ENCODE measurements at places on chromosomes 16 and 17. TPM values are rescaled to one million over a fixed set of nuclear protein-coding genes. Genes with fewer than 3 reads are reported as not detected.

- DNase-seq = no peak
Measured at GRCh38 chr17:4600563-4600962, 16.2 kb downstream of the SMTNL2 start.

- DNase-seq = peak; percentile 71
Measured at GRCh38 chr17:67615011-67615561, 102.7 kb upstream of the NOL11 start.

DNA sequence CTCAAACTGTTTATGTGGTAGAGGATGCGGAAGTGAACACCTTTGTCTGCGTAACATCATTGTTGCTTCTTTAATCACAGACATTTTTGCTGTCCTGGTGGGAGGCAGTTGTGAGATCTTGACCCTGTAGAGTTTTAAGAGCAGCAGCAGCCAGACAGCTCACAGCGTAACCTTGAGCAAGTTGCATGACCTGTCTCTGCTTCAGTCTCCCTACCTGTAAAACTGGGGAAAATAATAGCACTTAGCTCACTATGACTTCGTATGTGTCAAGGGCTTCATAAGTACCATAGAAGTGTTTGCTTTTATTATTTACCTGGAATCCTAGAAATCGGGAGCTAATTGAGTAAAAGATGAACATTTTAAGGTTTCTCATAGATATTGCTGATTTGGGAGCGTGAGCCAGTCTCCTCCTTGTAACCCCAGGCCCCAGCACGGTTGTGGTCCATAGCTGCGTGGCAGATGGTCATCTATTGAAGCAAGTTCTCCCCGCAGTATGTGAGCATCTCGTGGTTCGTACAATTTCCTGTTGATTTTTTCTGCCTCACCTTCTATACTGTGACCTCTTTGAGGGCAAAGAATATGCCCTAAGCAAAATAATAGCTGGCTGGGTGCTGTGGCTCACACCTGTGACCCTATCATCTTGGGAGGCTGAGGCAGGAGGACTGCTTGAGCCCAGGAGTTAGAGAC is 34.4 kb downstream of the GPRC5B start:
- DNase-seq = no peak

GRCh38 chr16:22186517-22186916 is 19.6 kb upstream of the EEF2K start:
- DNase-seq = no peak

The CCDC200 gene
- total RNA-seq = 0.55 TPM

- DNase-seq = no peak
Measured at GRCh38 chr17:68973098-68973846, 18.1 kb upstream of the ABCA8 start.

The PRPSAP1 gene
- total RNA-seq = 72.3 TPM

DNA sequence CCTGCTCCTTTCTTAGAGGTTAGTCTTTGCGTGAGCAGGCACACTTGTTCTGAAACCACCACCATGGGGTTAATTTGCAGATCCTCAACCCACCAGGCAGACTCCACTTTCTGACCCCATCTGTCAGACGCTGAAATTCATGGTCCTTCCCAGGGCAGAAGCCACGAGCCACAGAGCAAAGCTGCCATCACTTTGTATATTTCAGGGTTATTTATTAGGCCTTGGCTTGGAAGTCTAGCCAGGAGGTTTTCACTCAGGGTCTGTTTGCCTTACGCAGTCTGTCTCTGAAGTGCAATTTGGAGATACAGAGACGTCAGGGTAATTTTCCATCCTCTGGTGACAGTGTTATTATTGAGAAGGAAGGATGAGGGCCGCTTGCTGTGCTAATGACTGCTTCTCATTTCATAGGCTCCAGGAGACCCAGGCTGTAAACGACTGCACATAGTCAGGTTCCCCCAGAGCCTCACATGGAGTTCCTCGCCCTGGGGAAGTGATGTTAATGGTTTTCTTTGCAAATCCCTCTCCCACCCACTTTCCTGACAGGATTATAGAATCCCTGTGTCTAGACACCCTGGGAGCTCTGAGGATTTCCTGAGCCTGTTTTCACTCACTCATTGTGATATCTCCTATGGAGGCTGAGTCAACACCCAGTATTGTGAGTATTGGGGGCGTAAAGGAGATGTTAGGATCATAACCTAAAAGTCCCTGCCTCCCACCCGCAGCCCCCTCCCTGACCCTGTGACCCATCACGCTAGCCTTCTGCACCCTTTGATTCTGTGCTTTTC is 269.0 kb downstream of the ABCC12 start:
- peak; percentile 94 for DNase-seq

The CLEC19A gene
- total RNA-seq = 0.99 TPM

GRCh38 chr16:56282451-56282850 is 91.2 kb downstream of the GNAO1 start:
- no peak for DNase-seq

GRCh38 chr16:58589326-58589905 is 40.2 kb downstream of the CNOT1 start:
- no peak for DNase-seq

The ZACN gene
- not detected for total RNA-seq

GRCh38 chr17:35235289-35235688 is 7.6 kb upstream of the SLFN5 start:
- no peak for DNase-seq

DNA sequence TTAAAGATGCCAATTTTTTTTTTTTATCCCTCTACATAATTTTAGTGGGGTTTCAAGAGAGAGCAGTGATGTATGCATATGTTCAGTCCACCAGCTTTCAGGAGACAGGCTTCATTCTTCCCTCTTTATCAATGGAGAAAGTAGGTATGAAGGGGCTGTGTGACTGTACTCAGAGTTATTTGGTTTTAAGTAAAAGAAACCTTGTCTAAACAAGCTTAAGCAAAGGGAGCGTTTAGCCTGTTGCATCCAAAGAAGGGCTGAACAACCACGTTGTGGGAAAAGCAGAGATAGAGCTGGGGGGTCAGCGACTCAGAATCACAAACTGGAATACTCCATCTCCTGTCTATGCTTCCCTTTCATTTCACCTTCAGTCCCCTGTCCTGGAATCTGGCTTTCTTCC is 50.4 kb upstream of the HAS3 start:
- DNase-seq = no peak

The MPP3 gene
- 30.2 TPM for total RNA-seq

The FLII gene
- total RNA-seq = 77.4 TPM

The EVPLL gene
- total RNA-seq = not detected

DNA sequence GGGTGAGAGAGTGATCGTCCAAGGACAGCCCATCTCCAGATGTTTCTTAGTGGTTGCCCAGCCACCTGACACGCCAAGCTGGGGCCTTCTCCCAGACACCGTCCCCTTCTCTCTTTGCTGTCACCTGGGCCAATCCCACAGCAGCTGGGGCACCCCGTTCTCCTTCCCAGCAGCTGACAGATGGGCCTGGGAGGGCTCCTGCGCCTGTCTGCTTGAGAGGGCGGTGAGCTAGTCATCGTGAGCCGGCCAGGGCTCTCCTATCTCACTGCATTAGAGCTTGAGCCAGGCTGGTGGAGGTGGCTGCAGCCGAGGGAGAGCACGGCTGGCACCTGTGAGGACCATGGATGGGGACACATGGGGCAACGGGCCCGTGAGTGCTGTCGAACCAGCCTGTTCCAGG is 41.2 kb downstream of the RAB11FIP3 start:
- DNase-seq = no peak

DNA sequence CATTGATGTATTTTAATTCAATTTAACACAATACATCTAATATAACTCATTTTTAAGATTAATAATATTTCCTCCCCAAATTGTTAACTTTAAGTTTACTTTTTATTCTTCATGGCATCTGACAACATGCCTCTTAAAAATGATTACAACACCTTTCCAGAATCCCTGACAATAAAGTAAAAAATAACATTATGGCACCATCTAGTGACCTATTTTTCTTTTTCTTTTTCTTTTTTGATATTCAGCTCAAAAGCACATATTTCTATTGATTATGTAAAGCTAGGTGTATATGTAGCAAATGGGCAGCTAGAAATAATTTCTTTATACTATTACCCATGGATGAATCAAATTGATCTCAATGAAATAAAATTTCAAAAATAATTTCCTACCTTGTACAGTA is 834.3 kb upstream of the CDH8 start:
- peak; percentile 28 for DNase-seq

- no peak for DNase-seq
Measured at GRCh38 chr17:29587591-29587990, 1.9 kb downstream of the GIT1 start.

DNA sequence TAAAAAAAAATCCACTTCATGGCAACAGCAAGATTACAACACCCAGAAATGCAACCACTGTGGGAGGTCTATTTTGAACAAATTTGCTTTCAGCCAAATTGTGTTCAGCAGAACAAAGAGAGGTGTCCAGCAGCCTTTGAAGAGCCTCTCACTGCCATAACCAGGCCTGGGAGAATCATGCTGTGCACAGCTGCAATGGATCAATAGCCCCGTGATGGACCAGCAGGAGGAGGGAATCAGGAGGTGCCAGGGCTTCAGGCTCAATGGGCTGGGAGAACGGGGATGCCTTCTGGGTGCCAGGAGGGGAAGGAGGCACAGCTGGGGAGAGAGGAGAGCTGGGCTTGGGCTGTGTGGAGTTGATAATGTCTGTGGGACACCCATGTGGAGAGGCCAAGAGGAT is 366.2 kb upstream of the EEF2KMT start:
- no peak for DNase-seq

GRCh38 chr17:17612085-17613022 is 20.8 kb upstream of the PEMT start:
- no peak for DNase-seq

The COIL gene
- total RNA-seq = 21.0 TPM

- no peak for DNase-seq
Measured at GRCh38 chr17:57915544-57915943, 39.7 kb downstream of the CUEDC1 start.

GRCh38 chr16:17134586-17134985 is 336.2 kb downstream of the XYLT1 start:
- no peak for DNase-seq

DNA sequence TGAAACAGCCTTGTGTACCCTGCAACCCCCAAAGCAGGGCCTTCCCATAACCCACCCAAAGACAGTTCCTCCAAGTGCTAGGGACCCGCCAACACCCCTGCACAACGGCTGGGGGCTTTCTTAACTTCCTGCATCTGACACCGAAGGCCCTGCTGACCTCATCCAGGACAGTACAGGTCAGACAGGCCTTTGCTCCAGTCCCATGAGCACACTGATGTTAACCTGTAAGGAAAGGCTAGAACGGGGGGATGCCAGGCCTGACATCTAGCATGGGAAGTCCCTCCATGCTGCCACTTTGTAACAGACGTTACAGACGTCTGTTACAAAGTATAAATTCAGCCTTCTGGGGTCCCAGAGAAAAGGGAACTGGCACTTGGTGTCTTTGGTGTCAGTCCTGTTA is 369.1 kb downstream of the CPPED1 start:
- DNase-seq = no peak

- DNase-seq = no peak
Measured at GRCh38 chr16:1488619-1489018, at the start of gene PTX4. Gene PTX4 (minus strand): TSS chr16:1488944. CDS start chr16:1488909, 35 bp downstream.

The HNF1B gene
- not detected for total RNA-seq

- DNase-seq = no peak
Measured at GRCh38 chr17:14276535-14277250, 24.2 kb upstream of the HS3ST3B1 start.

GRCh38 chr16:4604401-4604800 is 10.3 kb downstream of the UBALD1 start:
- no peak for DNase-seq

The NAGS gene
- total RNA-seq = 3.5 TPM

The CXCL16 gene
- total RNA-seq = 8.0 TPM

DNA sequence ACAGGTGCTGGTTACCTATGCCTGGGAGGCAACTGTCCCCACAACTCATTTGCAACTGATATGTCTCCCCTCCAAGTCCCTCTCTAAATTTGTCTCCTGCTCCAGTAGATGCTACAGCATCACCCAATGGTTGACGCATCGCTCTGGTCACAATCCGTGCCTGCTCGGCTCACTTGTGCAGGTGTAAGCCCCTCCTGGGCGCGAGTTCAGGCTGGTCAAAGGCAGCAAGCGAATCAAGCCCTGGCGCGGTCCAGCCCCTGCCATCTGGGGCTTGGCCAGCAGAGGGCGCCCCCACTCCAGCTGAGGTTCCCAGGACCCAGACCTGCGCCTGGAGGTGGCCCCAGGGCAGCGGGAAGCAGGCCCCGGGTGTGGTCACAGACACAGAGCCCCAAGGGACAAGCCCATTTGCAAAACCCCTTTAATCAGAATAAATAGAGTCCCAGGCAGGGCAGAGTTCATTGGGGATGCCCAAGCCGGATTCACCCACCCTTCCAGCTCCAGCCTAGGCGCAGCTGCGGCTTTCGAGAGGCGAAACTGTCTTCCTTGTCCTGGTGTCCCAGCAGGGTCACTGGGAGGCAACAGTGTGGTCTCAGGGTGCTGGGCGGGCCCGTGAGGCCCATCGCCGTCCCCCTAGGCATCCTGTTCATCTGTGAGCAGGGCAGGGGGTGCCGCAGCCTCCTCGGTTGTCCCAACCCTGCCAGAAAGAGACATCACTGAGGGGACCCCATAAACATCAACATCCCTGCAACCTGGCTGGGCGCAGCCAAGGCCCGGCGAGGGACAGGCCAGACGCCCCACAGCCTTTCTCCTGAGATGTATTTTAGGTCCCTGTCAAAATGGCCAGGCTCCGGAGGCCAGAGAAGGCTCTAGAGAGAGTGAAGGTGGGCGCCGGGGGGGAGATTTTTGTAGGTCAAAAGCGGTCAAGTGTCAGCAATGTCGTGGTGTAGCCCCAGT is 15.8 kb downstream of the TMC6 start:
- peak; percentile 69 for DNase-seq

DNA sequence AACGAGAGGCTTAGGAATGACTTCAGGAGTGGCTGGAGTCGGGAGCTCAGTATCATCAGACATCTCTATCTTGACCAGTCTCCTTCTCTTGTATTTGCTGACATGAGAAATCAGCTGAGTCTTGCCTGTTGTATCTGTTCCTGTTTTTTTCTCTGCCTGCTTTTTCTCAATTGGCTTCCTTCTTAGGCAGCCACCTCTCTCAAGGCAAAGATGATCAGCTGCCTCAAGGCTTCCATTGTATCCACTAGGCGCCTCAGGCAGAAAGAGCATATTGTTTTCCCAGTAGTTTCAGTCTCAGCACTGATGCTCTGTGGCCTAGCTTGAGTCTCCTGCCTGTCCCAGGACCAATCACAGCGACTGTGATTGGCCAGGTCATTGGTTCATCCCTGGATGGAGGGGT is 306.2 kb downstream of the CPPED1 start:
- peak; percentile 27 for DNase-seq

- DNase-seq = no peak
Measured at GRCh38 chr17:13735861-13736260, 134.1 kb upstream of the HS3ST3A1 start.

The SLC13A2 gene
- total RNA-seq = not detected

The C16orf92 gene
- not detected for total RNA-seq

The CCP110 gene
- 78.1 TPM for total RNA-seq

GRCh38 chr17:1365445-1366039 is 34.5 kb downstream of the YWHAE start:
- peak; percentile 47 for DNase-seq

- peak; percentile 78 for DNase-seq
Measured at GRCh38 chr16:56551796-56552738, 12.8 kb upstream of the MT4 start.

DNA sequence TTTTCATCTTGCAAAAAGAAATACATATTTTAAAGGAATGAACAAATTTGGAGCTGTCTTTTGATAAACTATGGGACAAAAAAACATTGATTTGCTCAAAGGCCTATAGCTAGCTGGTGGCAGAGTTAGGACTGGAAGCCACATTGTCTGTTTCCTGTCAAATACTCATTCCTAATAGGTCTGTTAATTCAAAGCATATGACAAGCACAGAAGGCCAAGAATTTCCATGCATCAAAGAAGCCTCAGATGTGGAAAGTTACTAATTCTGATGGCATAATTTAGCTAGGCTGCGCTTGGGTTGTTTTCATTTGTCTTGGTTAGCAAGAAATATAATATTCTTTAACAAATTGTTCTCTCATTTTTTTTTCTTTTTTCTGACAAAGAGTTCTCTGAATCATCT is 98.0 kb downstream of the CDK5R1 start:
- DNase-seq = no peak

Measured in spinal cord (tissue), 10 donors.